ENCODE measurements at places on chromosomes 7 and 10. TPM values are rescaled to one million over a fixed set of nuclear protein-coding genes. Genes with fewer than 3 reads are reported as not detected.

DNA sequence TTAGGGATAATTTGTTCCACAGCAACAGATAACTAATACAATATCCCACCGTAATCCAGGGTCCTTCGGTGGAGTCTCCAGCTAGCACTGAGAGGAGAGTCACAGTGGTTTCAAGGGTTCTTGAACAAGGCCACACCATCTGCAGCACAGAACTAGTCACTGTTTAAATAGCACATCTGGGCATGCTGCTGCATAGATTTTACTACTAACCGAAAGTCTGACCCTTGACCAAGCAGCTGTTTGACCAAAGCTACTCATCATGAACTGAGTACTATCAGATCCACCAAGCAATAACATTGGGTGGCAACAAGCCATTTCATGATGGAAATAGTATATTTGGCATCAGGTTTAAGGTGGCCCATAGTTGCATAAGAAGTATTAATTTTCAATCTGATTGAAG is 53.2 kb downstream of the ANKMY2 start:
- no peak for DNase-seq

DNA sequence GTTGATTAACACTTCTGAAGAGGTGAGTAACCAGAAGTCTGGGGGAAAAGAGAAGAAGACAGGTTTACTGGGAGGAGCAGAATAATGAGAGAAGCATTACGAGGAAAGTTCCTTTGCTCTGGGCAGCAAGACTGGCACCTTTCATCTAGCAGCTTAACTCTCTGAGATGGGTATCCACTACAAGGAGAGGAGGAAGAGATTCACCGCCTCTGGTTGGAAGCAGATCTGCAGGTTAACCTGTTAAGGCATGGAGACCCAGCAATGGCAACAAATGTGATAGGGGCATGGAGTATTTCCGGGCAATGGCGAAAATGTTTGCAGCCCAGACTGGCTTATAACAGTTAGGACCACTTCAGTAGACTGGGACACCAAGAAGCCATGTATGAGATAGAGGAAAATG is 162.2 kb downstream of the TFEC start:
- no peak for DNase-seq

VGF gene
- 45.2 TPM for total RNA-seq

GRCh38 chr7:143934526-143935325 is at the start of gene OR2F2:
OR2F2 (plus strand) TSS chr7:143935233; CDS start chr7:143935233, 0 bp downstream.
- DNase-seq = no peak

DNA sequence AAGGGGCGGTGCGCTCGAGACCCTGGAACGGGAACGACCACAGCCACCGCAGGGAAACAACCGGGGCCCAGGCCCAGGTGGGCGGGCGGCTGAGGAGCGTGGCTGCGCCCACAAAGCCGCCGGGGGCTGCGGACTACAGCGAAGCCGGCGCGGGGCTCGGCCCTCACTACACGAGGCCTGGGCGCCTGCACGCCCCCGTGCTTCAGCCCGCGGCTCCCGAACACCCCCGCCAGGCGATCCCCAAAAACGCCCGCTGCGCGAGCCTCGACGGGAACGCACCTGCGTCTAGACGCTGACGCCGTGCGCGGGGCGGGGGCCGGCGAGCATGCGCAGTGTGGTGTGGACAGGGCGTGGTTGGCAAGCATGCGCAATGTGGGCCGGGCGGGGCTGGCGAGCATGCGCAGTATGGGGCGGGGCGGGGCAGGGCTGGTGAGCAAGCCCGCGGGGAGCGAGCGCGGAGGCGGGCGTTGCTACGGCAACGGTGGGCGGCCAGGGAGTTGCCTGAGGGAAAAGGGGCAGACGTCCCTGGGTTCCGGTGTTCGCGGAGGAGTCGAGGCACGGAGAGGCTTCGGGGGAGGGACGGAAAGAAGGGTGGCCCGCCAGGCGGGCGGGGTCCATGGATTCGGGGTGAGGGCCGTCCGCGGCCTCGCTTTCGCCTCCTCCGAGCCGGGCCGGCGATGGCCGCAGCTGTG is at the start of gene RNF32:
Gene RNF32 (plus strand): TSS at position 518 of the 692 bp plus-strand sequence. CDS start 3,104 bp downstream, outside the sequence.
- DNase-seq = peak; percentile 83
